ENCODE measurements at places on chromosomes 12 and 14.

GRCh38 chr12:82964446-82964845, 277.7 kb downstream of the TMTC2 start:
- no peak for DNase-seq

GRCh38 chr14:42047421-42048055, 440.9 kb downstream of the LRFN5 start:
- DNase-seq: no peak

DNA sequence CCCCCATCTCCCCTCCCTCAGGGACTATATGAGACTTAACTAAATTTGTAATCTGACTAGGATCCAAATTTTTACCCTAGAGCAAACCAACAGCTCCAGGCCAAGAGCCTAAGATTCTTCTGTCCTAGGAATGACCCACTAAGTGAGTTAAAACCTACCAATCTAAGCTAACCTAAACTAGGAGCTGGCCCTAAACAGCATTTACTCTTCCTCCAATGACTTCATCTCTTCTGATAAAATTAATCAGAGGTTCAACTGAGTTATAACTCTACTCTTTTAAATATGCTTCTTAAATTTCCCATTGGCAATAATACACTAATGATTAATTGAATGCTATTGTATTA, 39.9 kb upstream of the TMPO start:
- DNase-seq: no peak

DNA sequence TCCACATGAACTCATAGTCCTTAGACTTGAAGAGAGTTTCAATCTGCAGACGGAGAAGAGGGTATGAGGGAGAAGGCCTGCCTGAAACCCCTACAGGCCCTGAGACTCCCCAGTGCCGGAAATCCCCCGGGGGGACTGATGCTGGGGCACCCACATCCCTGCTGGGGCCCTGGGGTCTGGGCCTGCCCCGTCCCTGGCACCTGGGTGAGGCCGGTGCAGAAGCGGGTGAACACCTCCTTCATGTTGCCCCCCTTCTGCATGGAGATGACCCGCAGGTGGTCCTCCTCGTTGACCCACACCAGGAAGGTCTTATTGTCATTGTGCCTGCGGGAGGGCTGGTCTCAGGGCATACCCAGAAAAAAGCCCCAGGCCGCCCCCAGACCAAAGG, 2.4 kb downstream of the CKB start:
- no peak for DNase-seq

- DNase-seq: no peak
Measured at GRCh38 chr12:24027352-24027751, 77.9 kb upstream of the SOX5 start.

- DNase-seq: no peak
Measured at GRCh38 chr12:51788876-51789275, 59.6 kb downstream of the FIGNL2 start.

DNA sequence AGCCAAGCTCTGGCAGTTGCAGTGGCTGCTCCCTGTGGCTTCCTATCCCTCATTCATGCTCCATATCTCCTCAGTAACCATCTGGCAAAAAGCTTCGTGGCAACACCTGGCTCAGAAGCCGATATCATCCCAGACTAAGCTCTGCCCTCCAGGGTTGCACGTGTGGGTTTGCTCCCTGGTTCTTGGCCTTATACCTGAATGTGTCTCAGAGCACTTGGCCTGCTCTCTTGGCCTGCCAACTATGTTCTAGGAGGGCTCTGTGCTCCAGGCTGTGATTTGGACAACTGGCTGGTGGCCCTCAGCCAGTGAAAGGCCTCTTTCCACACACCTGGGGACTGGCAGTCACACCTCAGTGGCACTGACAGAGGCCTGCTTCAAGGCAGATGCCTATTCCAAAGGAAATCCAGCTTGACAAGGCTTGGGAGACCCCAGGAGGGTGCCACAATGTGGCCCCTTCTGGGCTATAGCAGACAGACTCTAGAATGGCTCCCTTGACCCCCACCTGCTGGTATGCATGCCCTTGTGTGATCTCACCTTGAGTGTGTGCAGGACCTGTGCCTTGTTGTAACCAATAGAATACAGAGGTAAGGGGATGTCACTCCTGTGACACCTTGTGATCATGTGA, 10.5 kb downstream of the PLD4 start:
- DNase-seq: no peak

DNA sequence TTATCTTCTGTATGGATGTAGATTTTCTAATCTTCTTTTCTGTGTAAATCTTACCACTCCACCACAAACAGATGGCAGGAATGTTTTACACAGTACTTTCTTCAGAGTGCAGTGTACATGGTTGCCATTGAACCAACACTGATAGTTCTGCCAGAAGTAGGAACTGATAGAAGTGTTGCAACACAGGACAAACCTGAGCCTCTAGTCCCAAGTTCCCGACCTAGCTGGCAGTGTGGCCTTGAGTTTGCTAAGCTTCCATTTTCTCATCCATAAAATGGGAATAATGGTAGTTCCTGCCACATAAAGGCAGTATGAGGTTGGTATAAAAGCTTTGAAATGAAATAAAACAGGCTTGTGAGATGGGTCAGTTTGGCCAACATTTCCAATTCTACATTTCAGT, 50.8 kb upstream of the SAV1 start:
- no peak for DNase-seq

DNA sequence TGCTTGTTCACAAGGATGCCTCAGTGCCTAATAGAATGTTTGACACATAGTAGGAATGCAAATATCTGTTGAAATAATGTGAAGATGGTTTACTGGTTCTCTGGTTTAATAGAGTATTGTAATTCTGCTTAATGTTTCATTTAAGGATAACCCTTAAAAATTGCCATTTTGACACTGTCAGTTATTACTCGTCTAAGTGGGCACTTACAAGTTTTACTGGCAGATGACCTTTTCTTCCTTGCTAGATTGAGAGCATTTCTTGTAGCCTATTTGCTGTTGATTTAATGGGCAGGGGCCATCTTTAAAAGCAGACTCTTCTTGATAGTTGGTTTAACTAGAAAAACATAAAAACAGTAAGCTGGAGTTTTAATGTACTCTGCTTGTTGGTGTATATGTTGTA, 1.9 kb downstream of the TMEM263 start:
- DNase-seq: no peak

DNA sequence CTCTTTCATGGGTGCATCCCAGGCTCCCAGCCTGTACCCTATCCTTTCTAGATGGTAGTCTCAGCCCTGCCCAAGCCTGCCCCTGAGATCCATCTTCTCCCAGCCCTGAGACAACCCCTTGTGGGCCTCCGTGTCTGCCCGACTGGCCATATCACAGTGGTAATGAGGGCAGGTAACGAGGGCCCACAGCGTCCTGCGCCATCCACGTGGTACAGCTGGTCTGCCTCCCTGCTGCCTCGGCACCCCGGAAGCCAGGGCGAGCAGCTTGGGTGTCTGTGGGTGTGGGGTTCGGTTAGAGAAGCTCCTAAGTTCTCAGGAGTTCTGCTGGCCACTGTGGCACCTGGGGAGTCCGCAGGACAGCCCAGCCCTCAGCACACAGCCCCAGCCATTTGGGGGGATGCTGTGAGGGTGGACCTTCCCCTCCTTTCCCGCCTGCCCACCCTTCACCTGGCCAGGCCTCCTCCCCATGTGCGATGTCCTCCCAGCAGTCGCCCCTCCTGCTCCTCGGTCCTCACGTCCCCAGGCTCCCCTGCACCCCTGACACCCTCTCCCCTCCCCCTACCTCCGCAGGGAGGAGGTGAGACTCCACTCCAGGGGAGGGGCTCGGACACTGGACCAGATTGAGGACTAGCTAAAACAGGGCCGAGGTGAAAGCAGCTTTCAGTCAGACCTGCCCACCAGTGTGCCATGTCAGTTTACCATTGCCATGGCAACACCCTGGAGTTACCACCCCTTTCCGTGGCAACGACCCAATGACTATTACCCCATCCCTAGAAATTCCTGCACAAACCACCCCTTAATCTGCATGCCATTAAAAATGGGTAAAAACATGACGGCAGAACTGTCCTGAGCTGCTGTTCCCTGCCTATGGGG, 69.0 kb downstream of the KIF26A start:
- no peak for DNase-seq

DNA sequence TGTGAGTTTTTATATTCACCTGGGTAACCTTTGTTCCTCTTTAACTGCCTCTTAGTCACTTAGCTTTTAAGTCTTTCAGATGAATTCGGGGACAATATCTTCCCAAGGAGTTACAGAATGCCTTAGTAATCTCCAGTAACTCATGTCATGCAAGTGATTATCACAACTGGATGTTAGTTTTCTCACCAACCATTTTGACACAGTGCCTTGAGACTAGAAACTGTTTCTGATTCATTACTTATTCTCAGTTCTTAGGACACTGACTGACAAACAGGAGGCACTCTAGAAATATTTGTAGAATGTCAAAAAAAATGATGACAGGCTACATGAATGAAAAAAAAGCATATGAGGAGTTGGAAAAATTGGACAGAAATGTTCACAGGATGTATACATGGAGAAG, 335.1 kb downstream of the ACSS3 start:
- DNase-seq: no peak

- no peak for DNase-seq
Measured at GRCh38 chr14:99554184-99554583, 49.8 kb downstream of the CCDC85C start.

- DNase-seq: no peak
Measured at GRCh38 chr12:79648881-79649280, 41.9 kb downstream of the PAWR start.

DNA sequence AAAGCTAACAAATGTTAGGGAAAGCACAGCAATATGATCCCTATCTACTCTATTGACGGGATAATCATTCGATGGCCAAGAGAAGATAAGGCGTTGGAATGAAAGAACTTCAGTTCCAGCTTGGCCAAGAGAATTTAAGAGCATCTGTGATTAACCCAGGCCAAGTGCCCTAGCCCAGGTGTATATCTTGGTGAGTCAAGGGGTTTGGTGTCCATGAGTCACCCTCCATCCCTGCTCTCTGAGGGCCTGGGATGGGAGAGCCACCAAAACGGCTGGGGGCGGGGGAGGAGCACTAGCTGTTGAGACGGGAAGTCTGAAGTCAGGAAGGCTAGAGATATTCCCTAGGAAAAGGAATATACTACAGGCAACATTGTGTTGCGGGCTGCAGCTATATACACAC, 13.0 kb downstream of the TBPL2 start:
- DNase-seq: no peak

- DNase-seq: no peak
Measured at GRCh38 chr12:101750152-101750551, 10.9 kb upstream of the SYCP3 start.

GRCh38 chr14:34592623-34593022, 37.3 kb downstream of the SNX6 start:
- no peak for DNase-seq

GRCh38 chr12:89525305-89525823, 483 bp downstream of the POC1B start:
- peak; percentile 50 for DNase-seq

GRCh38 chr12:60539592-60539991, 943.8 kb downstream of the SLC16A7 start:
- DNase-seq: no peak

DNA sequence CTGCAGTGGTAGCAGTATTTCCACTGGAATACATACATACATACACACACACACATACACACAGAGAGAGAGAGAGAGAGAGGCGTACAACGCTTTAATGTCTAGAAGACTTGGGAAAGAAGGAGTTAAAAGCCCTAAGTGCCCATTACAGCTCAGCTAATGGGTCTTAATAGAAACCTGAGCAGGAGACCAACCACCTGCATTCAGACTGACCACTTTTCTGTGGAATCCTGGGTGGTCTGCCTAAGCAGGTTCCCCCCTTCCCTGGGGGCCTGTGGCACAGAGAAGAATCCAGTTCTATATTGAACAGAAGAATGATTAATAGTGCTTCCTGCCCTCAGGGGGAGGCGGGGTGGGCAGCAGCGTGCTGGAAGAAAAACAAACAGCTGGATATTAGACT, 312.4 kb upstream of the PRKD1 start:
- no peak for DNase-seq

- peak; percentile 52 for DNase-seq
Measured at GRCh38 chr12:104219908-104220404, 4.4 kb downstream of the TXNRD1 start.

GRCh38 chr14:94056579-94057308, 24.3 kb downstream of the DDX24 start:
- no peak for DNase-seq

DNA sequence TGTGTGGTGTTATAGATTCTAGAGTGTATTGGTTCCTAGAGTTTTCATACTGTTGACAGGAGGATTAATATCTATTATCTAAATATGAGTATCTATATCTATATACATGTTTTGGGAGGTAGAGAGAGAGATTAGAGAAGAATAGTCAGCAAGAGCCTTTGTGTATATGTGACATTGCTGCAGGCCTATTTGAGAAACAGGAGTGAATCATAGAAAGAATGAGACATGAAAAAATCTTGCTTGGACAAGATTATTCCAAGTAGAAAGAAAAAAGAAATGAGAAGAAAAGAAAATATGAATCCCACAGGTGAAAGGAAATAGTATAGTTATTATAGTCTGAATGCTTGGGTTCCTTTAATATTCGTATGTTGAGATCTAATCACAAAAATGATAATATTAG, 720.4 kb downstream of the RERGL start:
- no peak for DNase-seq

DNA sequence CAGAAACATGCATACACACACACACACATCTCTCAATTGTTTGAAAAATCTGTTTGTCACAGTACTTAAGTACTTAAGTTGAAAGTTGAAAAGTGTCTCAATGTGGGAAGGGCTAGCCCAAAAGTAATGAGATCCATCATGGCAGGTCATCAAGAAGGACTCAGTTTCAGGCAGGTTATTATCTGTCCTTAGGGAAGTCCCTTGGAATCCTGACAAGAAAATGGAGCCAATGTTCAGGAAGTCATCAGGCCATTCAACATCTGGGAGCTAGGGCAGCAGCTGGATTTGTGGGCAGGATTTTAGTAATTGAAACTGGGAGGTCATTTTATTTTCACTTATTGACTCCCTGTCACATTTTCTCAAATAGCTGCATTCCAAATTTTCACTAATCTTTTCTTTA, 56.0 kb downstream of the MSRB3 start:
- no peak for DNase-seq

DNA sequence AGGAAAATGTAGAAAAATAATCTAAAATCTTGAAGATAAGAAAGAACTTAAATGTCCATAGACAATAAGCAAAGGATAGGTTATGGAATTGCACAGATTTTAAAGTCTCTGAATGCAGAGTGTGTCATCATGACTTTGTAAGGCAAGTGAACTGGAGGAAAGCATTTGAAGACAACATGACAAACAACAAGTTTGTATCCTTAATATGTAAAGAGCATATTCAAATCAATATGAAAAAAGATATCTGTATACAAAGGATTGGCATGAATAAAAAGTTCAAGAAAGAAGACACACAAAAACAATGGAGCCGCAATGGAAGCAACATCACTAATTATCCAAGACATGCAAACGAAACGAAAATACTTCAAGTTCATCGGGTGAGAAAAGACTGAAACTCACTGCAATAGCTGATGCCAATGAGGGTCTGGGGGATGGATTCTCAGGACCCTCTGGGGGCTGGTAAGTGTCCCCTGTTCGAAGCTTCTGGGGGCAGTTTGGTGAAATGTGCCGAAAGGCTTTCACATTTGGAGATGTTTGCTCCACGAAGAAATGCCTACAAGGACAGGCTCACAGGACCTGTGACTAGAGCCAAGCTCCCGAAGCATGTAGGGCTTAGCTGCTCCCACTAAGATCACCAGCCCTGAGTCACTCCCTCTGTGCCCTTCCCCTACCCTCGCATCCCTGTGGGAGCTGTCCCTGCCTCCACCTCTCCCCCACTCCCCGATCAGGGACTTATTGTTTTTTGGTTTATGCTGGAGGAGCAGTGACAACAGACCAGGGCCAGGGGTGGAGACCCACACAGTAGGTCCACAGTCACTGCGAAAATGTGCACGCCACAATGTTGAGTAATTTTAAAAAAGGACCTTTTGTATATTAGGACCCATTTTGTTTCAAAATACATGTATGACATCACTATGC, 345.7 kb upstream of the SFSWAP start:
- DNase-seq: no peak

All from NK-92 treated with Interleukin-12 subunit alpha and Interleukin-12 subunit beta, amount 100 ng/mL, for 24 hours (cell line).